Endothelial cell of umbilical vein (primary cell): ENCODE measurements at places on chromosomes 6 and 20.
A peak's percentile ranks its signal among the peaks of the same experiment; 100 is the strongest.

DNA sequence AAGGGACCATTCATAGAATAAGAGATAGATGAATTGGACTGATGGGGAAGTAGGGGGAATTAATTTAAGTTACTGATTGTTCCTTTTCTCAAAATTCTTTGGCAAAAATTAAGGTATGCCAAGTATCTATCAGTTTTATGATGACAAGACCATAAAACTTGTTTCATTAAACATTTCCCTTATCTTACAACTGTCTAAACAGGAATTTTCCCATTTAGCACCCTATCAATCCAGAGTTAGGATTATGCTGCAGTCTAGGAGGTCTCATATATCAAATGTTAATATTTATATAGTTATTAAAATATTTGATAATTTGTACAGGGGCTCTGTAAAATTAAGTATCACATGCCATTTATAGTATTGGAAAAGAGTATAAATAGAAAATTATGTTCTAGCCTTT, 51.5 kb upstream of the ARID1B start:
- no peaks in the 10 kb centered on the region for H3K36me3 ChIP-seq
- H3K27me3 ChIP-seq = no peaks in the 10 kb centered on the region
- no peak overlapping the region for H3K27ac ChIP-seq
- DNase-seq = no peak

GRCh38 chr6:24332317-24332716, 25.5 kb downstream of the DCDC2 start:
- no peak overlapping the region for H3K4me3 ChIP-seq
- no peak overlapping the region for H3K27ac ChIP-seq
- H3K4me1 ChIP-seq = no peaks in the 10 kb centered on the region
- DNase-seq = no peak

DNA sequence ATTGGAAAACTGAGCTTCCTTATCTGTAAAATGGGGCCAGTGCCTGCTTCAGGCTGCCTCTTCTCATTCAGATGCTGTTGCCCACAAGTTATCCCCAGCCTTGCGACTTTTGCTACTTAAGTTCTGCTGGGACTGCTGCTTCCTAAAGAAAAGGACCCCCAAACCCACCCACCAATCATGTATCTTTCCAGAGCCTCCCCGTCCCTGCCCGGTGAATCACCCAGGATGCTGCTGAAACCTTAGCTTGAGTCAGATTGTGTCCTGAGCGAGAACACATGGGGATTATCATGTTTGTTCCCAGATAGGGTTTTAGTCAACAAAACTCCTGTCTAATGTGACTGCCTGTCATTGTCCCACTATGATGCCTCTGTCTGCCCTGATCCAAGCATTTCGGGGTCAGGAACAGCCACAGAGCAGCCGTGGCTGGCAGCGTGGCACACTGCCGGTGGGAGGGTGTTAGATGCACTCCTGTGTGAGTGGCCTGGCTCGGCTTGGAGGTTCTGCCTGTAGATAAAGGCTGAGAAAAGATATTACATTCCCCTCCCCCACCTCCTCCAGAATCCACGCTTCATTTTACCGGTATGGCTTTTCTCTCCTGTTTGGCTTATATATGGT, 79.9 kb downstream of the TOX2 start:
- no peaks in the 10 kb centered on the region for H3K36me3 ChIP-seq
- H3K27ac ChIP-seq = no peak overlapping the region
- no peak for DNase-seq
- no peaks in the 10 kb centered on the region for H3K4me1 ChIP-seq
- H3K27me3 ChIP-seq = no peaks in the 10 kb centered on the region

- no peaks in the 10 kb centered on the region for H3K36me3 ChIP-seq
- no peaks in the 10 kb centered on the region for H3K4me1 ChIP-seq
- no peak overlapping the region for H3K4me3 ChIP-seq
- peaks cover 23% of the 10 kb centered on the region for H3K27me3 ChIP-seq
- H3K27ac ChIP-seq = no peak overlapping the region
Observed at GRCh38 chr6:14063756-14064155, 53.8 kb upstream of the CD83 start.

DNA sequence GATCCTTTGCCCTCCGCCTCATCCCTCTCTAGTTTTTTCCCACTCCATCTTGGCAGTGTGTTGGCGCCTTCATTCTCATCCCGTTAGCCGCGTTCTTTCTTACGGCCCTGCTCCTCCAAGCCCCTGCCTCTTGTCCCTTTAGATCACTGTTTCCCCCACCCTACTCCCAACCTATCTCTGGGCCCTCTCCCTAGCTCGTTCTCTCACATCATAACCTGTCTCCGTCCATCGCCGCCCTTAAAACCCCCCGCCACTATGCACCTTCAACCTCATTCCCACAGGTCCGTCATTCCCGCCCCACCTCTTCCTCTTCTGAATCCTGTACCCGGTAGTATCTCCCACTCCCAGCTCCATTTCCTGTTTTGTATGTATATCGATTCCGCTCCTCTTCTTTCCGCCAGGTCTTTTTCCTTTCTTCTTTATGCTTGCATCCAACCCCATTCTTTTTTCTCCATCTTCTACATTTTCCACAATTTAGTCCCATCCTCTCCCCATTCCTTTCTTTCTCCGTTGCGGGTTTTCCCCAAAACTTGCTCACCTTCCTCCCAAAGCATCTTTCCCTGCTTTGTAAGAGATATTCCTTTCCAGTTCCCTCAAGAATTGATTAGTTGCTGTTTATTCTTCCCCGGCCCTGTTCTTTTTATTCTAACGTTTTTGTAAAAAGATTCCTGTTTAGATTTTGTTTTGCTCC, 671 bp downstream of the EFHC1 start:
- H3K27me3 ChIP-seq = no peaks in the 10 kb centered on the region
- peaks cover 70% of the 10 kb centered on the region for H3K4me1 ChIP-seq
- peak overlapping the region; percentile 73 for H3K4me3 ChIP-seq
- no peak for DNase-seq
